ENCODE measurements at places on chromosomes 12 and 14.

GRCh38 chr12:461425-461824 is 1.7 kb downstream of the B4GALNT3 start:
- DNase-seq = no peak

- DNase-seq = no peak
Measured at GRCh38 chr12:116726694-116727093, 11.2 kb downstream of the SPRING1 start.

DNA sequence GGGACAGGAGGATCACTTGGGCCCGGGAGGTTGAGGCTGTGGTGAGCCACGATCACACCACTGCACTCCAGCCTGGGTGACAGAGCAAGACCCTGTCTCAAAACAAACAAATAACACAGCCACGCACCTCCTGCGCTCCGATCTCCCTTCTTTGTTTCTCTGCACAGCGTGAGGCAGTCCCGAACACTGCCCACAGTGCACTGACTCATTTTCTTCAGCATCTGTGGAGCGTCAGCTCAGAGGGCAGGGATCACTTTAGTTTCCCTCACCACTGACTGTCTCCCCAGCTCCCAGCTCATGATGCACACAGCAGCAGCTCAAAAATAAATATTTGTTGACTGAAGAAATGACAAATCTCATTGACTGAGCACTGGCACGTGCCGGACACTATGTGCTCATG is 883 bp upstream of the MYL2 start:
- no peak for DNase-seq

GRCh38 chr12:114001511-114002340 is 35.6 kb upstream of the RBM19 start:
- DNase-seq = no peak

GRCh38 chr12:102527171-102527720 is 46.9 kb upstream of the IGF1 start:
- no peak for DNase-seq

GRCh38 chr12:100453951-100454350 is 19.7 kb upstream of the NR1H4 start:
- no peak for DNase-seq

DNA sequence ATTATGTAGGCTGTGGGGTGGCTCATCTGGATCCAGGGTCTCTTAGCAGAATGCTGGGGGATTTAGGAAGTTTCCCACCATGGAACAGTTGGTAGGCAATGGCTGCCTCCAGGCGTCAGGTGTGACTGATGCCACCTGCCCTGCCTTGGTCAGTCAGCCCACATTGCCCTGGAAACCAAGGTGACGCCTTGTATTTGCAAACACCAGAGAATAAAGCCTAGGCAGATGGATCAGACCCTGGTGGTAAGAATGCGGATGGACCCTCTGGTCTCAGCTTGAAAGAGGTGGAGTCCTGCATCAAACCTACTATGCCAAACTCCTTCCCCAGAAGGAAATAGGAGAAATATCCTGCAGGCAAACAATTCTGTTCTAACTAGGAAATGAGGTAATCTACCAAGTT is 38.2 kb downstream of the NCKAP5L start:
- no peak for DNase-seq

- no peak for DNase-seq
Measured at GRCh38 chr14:57974896-57975295, 109.0 kb upstream of the SLC35F4 start.

DNA sequence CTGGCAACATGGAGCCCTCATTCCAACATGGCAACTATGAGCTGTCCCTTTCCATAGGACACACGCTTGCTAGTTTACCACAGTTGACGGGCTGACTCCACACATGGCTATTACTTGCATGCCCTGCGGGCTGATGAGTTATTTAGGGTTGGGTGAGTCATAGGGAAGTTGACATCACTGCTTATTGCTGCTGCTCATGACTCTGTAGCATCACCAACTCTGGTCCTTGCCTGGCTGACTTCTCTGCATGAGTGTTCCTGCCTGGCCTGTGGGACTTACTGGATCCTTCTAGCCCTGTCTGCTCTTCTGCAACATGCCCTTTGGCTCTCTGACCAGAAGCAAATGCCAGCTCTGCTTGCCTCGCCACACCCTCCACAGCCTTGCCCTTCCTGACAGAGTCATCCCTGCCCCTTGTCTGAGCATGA is 199.5 kb downstream of the ANO6 start:
- DNase-seq = peak; percentile 31

GRCh38 chr12:16467272-16467671 is 119.8 kb downstream of the MGST1 start:
- no peak for DNase-seq

DNA sequence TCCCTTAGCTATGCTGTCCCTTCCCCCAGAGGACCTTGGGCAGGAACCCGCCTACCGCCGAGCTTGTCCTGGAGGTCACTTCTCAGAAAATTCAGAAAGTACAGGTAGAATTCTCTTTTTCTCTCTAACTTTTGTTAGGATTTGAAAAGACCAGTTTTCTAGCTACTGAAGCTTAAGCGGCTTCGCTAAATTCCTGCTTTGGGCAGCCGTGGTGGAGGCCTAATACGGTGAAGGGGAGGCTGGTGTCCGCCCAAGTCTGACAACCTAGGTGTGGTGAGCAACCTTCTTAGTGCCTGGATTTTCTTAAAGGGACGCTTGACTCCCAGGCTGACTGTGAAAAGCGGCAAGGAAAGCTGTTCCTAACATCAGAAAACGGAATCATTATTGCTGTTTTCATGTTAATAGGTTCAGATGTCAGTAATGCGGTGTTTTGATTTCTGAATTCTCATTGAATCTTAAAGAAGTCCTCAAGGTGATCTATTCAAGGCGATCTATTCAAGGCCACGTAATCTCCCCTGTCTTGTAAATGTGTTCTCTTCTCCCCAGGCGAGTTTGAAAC is 835 bp downstream of the FGD4 start:
- no peak for DNase-seq

DNA sequence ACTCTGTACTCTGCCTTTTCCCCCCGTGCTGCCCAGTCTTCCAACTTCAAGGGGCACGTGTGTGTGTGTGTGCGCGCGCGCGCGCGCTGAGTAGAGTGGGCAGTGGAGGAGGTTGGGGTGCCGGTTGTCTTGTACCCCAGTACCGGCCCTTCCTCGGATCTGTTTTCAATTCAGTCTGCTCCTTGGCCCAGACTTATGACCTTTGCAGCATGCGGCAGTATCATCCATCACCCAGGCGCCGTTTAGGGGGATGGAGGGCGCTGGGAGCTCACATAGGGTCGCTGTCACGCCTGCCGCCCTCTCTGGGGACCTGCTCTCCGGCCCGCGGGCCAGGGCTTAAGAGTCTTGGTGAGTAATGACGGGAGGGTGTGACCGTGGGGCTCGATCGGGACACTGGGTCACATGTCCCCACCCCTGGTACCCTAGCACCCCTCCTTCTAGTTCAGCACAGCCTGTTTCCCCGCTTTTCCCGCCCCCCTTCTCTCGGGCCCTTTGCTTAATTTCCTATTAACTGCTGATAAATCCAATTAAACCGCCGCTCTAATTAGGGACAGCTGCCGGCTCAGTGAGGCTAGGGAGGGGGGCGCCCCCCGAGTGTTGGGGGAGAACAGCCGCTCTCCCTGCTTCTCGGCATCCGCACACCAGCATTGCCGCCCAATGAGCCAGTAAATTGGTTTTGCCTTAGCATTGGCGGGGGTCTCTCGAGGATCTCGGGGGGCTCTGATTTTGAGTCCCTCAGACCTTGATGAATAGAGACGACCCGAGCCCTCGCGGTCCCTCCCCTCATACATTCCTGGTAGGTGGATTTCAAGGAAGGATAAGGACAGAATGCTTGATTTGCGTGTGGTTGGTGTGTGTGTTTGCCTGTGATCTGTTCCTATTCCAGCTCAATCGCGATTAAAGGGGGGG is 9.3 kb downstream of the STAC3 start:
- no peak for DNase-seq

DNA sequence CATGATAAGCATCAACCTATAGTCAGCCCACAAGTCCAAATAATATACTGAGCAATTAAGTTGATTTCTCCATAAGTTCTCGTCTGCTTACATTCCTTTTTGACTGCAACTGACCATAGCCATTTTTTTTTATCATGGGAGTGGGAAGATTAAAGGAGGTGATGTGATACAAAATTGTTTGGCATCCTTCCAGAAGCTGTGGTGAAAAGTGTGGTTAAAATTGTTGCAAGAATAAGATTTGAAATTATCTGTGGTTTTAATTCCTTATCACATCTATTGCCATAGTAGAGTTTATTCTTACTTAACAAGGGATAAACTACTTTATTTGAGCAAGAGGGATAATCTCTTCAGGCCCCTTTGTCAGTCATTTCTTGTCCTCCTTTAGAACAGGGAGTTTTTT is 50.7 kb downstream of the LIN52 start:
- no peak for DNase-seq

- DNase-seq = no peak
Measured at GRCh38 chr14:50008974-50009373, 107.4 kb downstream of the VCPKMT start.

DNA sequence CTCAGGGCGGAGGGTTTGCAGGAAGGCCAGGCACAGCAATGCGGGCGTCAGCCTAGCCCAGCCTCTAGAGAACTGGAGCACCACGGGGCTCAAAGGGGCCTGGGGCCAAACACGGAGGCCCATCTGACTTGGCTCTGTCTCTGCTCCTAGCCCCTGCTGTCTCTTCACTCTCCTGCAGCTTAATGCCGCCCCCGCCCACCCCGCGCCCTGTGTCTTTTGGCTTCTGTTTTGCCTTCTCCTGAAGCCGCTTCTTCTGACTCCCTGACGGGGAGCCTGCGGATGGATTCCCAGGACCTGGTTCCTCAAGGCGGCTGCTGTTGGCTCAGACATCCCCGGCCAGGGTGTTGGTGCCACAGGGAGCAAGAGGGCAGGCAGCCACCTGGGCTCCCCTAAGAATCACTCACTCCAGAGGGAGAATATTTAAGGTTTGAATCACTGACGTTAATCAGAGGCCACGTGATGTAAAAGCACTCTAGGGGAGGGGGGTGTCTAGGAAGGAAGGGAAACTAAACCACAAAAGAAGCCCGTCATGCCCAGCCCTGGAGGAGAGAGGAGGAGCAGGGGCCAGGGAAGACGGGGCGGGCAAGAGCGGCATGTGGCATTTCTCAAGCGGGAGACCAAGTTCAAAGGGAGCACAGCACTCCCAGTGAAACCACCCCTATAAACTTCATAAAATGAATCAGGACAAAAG is 36.9 kb upstream of the PRMT8 start:
- DNase-seq = no peak

DNA sequence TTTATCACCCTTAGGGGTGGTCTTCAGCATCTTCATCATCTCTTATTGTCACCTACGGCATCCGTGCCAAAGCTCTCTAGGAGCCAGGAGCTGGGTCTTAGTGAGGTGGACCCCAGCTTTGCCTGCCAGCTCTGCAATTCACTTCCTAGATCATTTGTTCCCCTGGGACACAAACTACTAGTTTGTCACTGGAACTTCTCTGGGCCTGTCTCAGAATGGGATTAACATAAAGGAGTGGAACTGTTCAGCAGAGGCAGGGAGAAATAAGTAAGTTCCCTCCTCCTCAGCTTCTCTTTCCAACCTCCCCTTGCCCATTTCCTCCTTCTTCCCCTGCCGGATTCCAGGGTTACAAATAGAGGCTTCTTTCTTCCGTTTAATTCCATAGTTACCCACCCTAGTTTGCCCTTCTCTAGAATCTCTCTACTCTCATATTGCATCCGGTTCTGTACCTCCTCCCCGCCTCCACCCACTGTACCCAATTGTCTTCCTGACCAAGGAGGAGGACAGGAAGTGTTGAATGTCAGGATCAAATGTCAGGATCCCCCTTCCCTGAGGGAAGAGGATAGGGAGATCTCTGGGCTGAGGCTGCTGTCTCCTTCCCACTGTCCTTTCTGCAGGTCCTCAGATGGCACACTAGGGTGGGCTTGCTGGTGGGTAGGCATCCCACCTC is 25.0 kb downstream of the LARP4 start:
- no peak for DNase-seq

GRCh38 chr12:120668868-120669840 is 17.8 kb upstream of the MLEC start:
- no peak for DNase-seq

- DNase-seq = no peak
Measured at GRCh38 chr12:115194448-115194847, 510.5 kb upstream of the TBX3 start.

GRCh38 chr14:73759183-73759713 is 45.1 kb upstream of the PNMA1 start:
- no peak for DNase-seq

- no peak for DNase-seq
Measured at GRCh38 chr12:3138941-3139511, 61.8 kb downstream of the TSPAN9 start.

DNA sequence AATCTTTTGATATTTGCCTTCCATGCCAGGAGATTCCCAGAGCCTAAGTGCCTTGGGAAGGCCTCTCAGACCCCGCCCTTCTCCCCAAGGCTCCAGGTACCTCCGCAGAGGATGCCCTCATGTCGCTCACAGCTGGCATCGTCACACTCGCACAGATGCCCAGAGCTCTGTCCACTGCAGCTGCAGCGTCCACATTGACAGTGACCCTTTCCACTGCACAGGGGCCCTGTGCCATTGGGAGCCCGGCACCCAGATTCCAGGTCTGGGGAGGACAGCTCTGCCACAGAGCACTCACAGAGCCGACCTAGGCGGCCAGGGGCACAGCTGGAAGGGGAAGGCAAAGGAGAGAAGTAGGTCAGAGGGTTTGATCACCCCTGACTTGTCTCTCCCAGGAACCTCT is 12.3 kb upstream of the CSAD start:
- DNase-seq = no peak

- no peak for DNase-seq
Measured at GRCh38 chr12:57590479-57590863, 521 bp upstream of the PIP4K2C start.

DNA sequence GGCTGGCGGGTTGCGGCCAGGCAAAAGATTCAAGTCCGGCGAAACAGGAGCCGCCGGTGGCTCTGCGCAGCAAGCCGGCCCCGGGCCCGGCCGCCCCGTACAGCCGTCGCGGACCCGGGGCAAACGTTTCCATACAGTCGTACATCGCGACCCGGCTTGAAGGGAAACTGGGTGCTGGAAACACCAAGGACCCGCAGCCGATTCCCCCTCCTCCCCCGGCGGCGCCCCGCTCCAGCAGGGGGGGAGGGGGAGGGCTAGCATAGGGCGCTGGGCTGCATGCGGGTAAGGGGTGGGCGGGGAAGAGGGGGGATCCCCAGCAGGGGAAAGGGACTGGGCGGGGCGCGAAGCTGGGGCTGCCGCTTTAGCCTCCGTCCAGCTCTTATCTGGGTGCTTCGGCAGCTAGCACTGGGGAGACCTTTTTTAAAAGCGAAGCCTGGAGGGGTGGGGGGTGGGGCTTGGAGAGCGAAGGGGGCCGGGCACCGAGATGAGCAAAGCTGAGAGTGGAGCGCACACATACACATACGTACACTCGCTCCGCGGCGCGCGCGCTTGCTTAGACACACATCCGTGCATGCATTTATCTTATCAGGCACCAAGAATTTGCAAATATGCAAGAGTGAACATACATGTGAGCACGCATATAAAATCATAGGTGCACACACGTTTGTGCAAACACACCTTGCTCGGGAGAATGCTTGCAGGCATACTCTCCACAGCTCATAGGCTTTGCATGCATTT is 11.9 kb downstream of the RARG start:
- peak; percentile 66 for DNase-seq

DNA sequence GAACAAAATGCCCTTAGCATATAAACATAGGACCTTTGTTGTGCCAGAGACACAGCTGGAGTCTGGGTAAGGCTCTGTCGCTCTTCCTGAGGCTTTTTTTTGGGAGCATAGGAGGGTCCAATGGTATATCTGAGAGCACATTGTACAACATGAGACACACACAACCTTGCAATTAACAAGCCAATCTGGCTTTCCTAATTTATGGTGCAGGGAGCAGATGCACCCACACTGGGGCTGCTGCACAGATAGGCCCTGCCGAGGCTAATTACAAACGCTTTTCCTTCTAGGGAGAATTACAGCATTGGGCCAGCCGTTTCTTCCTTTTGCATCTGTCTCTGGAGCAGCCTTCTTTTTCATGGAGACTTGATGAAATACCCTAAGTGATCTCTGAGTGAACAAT is 75.0 kb upstream of the OVCH1 start:
- DNase-seq = no peak

Measured in activated CD4-positive, CD25-positive, alpha-beta regulatory T cell treated with anti-CD3 and anti-CD28 coated beads, Interleukin-2, amount 50 U/mL, for 72 hours (primary cell).